ENCODE measurements at places on chromosomes 16 and 17.

GRCh38 chr16:2482708-2483534 lies 8.0 kb downstream of the TBC1D24 start:
- H3K4me1 ChIP-seq, result peaks cover 33% of the 10 kb centered on the region
- H3K27ac ChIP-seq, result no peak overlapping the region
- H3K36me3 ChIP-seq, result no peaks in the 10 kb centered on the region
- no peak for DNase-seq

GRCh38 chr16:73956587-73957494 lies 339.8 kb upstream of the PSMD7 start:
- no peaks in the 10 kb centered on the region for H3K36me3 ChIP-seq
- no peaks in the 10 kb centered on the region for H3K27me3 ChIP-seq
- H3K27ac ChIP-seq, result no peak overlapping the region
- no peak overlapping the region for H3K4me3 ChIP-seq
- H3K4me1 ChIP-seq, result no peaks in the 10 kb centered on the region

GRCh38 chr16:85075236-85075924 lies 36.9 kb downstream of the CIBAR2 start:
- no peak for DNase-seq
- H3K4me1 ChIP-seq, result peaks cover 4% of the 10 kb centered on the region
- H3K27ac ChIP-seq, result no peak overlapping the region
- H3K27me3 ChIP-seq, result no peaks in the 10 kb centered on the region

- H3K4me1 ChIP-seq, result no peaks in the 10 kb centered on the region
Observed at GRCh38 chr17:1939981-1940809, 84.9 kb downstream of the RTN4RL1 start.

GRCh38 chr16:692356-693108 lies 2.3 kb upstream of the WDR24 start:
- no peaks in the 10 kb centered on the region for H3K27me3 ChIP-seq
- H3K36me3 ChIP-seq, result no peaks in the 10 kb centered on the region
- peaks cover 38% of the 10 kb centered on the region for H3K4me1 ChIP-seq
- H3K4me3 ChIP-seq, result peak overlapping the region; percentile 2
- peak overlapping the region; percentile 53 for H3K27ac ChIP-seq

DNA sequence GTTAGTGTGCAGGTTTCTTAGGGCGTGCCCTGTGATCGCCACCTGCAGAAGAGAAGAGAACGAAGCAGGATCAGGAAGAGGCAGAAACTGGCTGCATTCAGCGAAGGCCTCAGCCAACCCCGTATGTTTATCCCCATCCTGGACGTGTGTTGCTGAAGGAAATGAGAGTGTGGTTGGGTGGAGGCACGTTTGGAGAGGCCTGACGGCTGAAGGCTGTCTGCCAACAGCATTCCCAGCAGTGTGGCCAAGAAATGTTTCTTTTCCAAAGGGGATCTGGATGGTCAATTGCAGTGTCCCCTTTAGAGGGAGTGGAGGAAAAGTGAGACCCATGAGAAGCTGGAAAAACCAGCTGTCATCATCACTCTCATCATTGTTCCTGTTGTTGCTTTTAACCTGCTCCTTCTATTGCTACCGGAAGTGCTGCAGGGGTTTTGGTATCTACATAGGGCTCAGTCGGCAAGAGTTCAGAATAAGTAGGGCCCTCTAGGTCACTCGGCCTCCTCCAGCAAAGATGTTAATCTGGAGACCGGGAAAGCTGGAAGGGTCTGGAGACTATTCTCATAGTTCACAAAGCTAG lies 46.5 kb upstream of the SLC47A1 start:
- no peak overlapping the region for H3K4me3 ChIP-seq
- no peak overlapping the region for H3K27ac ChIP-seq
- H3K27me3 ChIP-seq, result no peaks in the 10 kb centered on the region
- DNase-seq, result no peak
- no peaks in the 10 kb centered on the region for H3K4me1 ChIP-seq

DNA sequence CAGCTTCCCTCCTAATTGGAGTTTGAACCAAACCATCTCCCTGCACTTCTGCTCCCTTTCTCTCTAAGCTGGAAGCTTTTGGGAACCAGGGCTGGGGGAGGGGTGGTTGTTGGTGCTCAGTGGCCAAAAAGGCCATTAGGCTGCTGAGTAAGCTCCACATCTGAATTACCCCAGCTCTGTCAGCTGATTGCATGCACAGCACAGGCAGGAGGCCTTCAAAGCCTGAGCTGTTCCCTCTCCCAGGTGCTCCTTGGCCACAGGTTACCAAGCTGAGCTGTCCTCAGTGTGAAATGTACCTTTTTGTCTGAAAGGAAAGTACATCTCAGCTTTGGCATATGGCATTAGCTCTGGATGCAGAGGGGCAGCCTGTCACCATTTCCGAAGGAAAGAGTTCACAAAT lies 6.2 kb upstream of the TBKBP1 start:
- no peak for DNase-seq
- H3K4me3 ChIP-seq, result no peak overlapping the region
- H3K4me1 ChIP-seq, result peaks cover 11% of the 10 kb centered on the region
- no peak overlapping the region for H3K27ac ChIP-seq
- H3K27me3 ChIP-seq, result no peaks in the 10 kb centered on the region

- H3K27me3 ChIP-seq, result no peaks in the 10 kb centered on the region
- DNase-seq, result no peak
- no peaks in the 10 kb centered on the region for H3K4me1 ChIP-seq
- H3K4me3 ChIP-seq, result no peak overlapping the region
- no peak overlapping the region for H3K27ac ChIP-seq
Observed at GRCh38 chr16:72910381-72910780, 137.5 kb downstream of the ZFHX3 start.

DNA sequence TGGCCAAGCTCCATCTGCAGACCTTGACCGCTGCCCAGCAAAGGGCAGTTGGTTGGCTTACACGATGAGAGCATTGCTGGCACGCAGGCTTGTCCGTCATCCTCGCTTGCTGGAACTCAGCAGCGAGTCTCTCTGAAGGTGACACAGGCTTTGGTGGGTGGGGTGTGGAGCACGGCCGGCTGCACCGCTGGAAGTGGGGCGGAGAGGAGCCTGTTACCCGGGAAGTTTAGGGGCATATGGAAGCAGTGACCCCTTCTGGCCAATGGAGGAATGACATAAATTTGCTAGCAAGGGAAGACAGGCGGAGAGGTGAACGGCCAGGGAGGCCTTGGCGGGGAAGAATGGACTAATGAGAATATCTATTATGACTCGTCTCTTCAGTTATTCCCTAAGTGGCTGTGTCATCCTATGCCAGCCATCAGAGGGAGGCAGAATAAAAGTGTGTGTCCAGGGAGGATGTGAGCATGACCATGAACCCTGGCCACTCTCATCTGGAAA lies 65.9 kb upstream of the SDK2 start:
- H3K4me3 ChIP-seq, result no peak overlapping the region
- H3K27me3 ChIP-seq, result no peaks in the 10 kb centered on the region
- peak; percentile 68 for DNase-seq
- peaks cover 14% of the 10 kb centered on the region for H3K4me1 ChIP-seq
- peaks cover 2% of the 10 kb centered on the region for H3K36me3 ChIP-seq
- no peak overlapping the region for H3K27ac ChIP-seq

DNA sequence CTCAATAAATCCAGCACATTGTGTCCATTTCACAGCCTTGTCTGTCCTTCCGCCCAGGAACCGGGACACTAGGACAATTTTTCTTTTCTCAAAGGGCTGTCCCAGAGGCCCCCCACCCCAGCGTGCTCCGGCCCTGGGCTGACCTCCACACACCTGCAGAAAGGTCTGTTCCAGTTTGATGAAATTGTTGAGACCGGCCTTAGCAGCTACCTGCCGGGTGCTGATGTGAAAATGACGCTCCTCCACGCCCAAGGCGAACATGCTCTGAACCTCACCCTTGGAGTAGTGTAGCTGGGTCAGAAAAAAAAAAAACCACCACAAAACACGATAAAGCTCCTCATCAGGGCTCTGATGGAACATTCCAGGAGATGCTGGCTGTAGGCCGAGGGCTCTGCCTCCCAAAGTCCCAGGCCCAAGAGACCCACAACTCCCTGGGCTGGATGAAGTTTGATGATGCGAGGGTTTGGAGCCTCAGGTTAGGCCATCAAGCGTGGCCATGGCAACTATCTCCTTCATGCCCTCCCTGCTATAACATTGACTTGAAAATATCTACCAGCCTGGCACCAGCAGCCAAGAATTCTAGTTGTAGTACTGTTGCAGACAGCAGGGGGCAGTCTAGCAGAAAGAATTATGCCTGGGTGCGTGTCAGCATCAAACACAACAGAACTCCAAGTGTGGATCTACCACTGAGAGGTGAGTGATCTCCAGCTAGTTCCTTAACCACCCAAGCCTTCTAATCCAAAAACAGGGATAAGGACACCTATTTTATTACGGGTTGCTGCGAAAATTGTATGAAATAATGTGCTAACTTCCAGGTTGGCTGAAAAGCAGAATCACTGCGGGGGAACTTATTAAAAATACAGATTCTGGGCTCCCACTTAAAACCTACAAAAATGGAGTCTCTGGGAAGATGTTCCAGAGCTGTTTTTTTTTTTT lies 62.1 kb downstream of the RMI2 start:
- H3K4me3 ChIP-seq, result no peak overlapping the region
- no peak overlapping the region for H3K27ac ChIP-seq
- no peaks in the 10 kb centered on the region for H3K36me3 ChIP-seq
- peak; percentile 76 for DNase-seq

DNA sequence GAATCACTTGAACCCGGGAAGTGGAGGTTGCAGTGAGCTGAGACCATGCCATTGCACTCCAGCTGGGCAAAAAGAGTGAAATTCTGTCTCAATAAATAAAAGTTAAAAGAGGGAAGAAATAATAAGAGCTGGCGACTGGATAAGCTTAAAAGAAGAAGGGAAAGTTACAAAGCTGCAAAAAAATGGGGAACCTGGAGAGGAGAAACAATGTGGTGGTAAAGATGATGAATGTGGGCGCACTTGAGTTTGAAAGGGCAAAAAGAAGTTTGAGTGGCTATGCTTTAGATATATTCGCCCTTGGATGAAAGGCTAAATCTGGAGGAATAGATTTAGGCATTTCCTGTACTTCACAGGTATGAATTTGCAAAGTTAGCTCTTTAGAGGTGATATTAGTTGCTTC lies 53.0 kb upstream of the YPEL2 start:
- DNase-seq, result no peak
- H3K27me3 ChIP-seq, result no peaks in the 10 kb centered on the region
- no peaks in the 10 kb centered on the region for H3K4me1 ChIP-seq
- no peak overlapping the region for H3K27ac ChIP-seq
- H3K4me3 ChIP-seq, result no peak overlapping the region

DNA sequence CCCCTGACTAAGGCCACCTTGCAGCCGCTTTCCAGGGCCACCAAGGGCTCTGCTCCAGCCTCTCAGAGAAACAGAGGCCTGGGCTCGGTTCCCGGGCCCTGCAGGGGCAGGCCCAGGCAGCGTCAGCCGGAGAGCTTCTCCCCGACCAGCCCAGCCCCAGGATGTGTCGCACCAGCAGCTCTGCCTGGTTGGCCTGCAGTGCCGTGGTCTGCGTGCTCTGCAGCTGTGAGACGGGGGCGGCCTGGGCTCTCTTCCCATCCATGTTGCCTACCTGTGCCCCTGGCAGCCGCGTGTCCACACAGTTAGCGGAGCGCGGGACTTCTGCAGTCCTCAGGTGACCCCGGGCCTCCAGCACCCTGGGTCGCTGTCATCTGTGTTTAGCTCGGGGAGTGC lies 4.8 kb downstream of the IGFALS start:
- no peak for DNase-seq
- H3K4me3 ChIP-seq, result no peak overlapping the region
- no peaks in the 10 kb centered on the region for H3K27me3 ChIP-seq
- H3K4me1 ChIP-seq, result peaks cover 32% of the 10 kb centered on the region

DNA sequence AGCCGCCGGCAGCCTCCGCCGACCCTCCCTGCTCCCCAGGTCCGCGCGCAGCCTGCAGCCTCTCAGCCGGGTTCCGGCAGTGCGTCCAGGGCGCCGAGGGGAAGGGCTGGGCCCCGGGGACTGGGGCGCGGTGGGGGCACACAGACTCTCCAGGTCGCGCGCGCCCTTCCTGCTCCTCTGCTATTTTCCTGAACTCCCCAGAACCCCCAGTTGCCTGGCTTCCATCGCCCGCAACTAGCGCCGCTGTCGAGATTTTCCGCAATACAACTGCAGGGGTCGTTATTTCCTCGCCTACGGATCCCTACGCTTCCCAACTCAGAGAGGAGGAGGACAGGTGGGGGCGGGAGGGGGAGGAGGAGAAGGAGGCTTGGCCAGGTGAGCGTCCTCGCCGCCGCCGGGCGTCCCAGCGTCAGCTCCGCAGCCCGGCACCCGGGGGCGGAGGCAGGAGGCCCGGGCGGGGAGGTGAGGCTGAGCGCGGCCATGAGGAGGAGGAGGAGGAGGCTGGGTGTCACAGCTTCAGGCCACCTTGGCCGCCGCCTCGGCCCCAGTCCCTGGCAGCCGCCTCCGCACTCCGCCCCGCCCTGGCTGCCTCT lies at the start of gene CA10:
Gene CA10, minus strand, starts transcription at position 265 of the 593 bp plus-strand sequence.
- peaks cover 69% of the 10 kb centered on the region for H3K27me3 ChIP-seq
- DNase-seq, result no peak
- no peak within 1 kb of the TSS for H3K4me3 ChIP-seq
- no peak within 1 kb of the TSS for H3K27ac ChIP-seq

- no peak for DNase-seq
- peak overlapping the region; percentile 100 for H3K27ac ChIP-seq
- no peaks in the 10 kb centered on the region for H3K36me3 ChIP-seq
Observed at GRCh38 chr16:4426722-4427372, 1.2 kb downstream of the DNAJA3 start.

DNA sequence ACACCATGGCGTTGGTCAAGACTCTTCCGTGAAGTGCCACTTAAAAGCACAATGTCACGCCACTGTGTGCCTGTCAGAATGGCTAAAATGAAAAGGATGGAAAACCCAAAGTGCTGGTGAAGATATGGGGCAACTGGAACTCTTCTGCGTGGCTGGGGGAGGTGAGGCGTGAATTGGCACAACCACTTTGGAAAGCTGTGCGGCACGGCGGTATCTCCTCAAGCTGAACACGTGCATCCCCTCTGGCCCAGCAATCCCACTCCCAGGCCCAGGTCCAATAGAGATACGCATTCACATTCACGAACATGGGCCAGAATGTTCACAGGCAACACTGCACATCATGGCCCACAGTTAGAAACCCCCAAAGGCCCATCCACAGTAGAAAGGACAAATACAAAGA lies 8.9 kb downstream of the DUSP3 start:
- H3K4me3 ChIP-seq, result no peak overlapping the region
- no peaks in the 10 kb centered on the region for H3K27me3 ChIP-seq
- no peak overlapping the region for H3K27ac ChIP-seq
- H3K36me3 ChIP-seq, result peaks cover 4% of the 10 kb centered on the region
- H3K4me1 ChIP-seq, result peaks cover 2% of the 10 kb centered on the region

DNA sequence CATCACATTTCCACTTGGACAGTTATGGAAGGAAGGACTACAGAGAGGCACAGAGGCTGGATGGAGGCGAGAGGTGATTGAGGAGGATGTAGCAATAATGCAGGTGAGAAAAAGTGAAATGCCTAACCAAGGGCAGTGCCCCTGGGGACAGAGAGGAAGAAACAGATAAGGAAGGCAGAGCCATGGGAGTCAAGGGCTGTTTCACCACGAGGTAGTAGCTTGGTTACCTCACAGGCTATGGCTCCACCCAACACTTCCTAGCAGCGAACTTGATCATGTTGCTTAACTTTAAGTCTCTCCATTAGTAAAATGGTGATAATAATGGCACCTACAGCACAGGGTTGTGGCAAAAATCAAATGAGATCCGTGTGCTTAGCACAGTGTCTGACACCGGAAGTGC lies 83.9 kb downstream of the YPEL2 start:
- peak overlapping the region; percentile 50 for H3K27ac ChIP-seq
- DNase-seq, result no peak
- no peaks in the 10 kb centered on the region for H3K36me3 ChIP-seq
